NCI-H1092 treated with DMSO at 0.1 percent for 48 hours (cell line): ENCODE measurements at places on chromosomes 12 and 14.

GRCh38 chr12:54393207-54393609, 8.7 kb upstream of the ZNF385A start:
- peak; percentile 42 for DNase-seq

DNA sequence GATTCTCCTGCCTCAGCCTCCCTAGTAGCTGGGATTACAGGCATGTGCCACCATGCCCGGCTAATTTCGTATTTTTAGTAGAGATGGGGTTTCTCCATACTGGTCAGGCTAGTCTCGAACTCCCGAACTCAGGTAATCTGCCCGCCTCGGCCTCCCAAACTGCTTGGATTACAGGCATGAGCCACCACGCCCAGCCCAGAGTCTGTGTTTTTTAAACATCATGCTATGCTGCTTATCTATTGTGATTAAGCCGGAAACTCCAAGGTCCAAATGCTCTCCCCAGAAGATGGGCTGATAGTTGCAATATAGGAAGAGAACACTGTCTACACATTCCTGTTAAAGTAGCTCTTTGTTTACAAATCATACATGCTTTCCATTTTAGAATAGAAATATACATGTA, 30.5 kb upstream of the MAX start:
- no peak for DNase-seq

GRCh38 chr12:55446326-55446725, 2.5 kb downstream of the OR6C2 start:
- DNase-seq = no peak

DNA sequence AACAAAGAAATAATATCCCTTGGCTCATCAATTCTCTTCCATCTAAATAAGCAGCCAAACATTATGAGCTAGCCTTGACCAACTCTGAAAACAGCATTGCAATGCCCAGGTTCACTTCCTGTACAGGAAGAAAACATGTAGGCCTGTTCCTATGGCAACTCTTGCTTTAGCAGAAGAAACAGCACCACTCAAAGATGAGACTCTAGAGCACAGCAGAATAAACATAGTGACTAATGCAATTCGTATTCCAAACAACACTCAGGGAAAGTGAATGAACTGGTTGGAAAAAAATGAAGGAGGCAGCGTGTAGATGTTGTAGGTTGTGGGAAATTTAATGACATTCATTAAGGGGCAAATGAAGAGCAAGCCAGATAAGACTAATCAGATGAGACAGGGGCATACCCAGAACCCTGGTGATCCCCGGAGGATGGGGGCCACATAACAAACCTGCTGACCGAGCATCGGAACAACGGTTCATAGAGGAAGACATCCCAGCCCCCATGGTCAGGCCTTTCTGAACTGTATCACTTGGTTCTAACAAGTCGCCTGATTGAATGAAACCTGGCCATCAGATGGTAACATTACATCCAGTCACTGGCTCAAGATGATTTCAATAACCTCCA, 9.0 kb downstream of the ARHGDIB start:
- DNase-seq = no peak

- no peak for DNase-seq
Measured at GRCh38 chr12:24554612-24555295, 394.1 kb downstream of the BCAT1 start.

GRCh38 chr14:63642656-63643382, 1.1 kb upstream of the WDR89 start:
- peak; percentile 58 for DNase-seq

GRCh38 chr12:68871921-68872320, 61.0 kb downstream of the CPM start:
- DNase-seq = peak; percentile 1

DNA sequence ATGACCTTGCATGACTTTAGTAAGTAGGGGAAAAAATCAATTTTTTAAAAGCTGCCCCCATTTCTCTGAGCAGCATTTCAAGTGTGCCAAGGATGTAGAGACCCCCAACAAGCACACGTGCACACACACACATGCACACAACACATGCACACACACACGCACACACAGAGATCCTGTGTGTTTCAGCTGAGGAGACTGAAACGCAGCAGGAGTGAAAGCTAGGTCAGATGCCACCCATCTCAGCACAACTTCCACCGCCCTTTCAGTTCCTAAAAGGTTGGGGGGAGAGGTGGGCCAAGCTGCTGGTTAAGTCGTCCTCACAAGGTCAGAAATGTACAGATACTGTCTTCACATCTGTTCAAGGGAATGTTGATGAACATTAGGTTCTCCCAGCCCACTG, 13.9 kb downstream of the MYL2 start:
- no peak for DNase-seq

GRCh38 chr12:124727264-124727800, 136.3 kb downstream of the SCARB1 start:
- no peak for DNase-seq

DNA sequence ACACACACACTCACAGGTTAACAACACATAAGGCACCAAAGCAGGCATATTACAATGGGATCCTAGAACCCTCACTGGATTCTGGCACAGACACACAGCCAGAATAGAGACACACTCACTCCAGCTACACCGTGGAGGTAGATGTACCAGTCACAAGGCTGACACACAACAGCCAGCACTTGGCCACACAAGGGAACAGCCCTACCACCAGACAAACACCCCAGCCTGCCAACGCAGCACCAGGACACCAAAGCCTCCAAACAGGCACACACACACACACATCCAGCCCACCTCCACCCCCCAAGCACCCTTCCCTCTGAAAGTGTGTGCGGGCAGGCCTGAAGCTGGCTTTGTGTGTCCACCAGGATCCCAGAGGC, 10.9 kb upstream of the ITGB7 start:
- no peak for DNase-seq

DNA sequence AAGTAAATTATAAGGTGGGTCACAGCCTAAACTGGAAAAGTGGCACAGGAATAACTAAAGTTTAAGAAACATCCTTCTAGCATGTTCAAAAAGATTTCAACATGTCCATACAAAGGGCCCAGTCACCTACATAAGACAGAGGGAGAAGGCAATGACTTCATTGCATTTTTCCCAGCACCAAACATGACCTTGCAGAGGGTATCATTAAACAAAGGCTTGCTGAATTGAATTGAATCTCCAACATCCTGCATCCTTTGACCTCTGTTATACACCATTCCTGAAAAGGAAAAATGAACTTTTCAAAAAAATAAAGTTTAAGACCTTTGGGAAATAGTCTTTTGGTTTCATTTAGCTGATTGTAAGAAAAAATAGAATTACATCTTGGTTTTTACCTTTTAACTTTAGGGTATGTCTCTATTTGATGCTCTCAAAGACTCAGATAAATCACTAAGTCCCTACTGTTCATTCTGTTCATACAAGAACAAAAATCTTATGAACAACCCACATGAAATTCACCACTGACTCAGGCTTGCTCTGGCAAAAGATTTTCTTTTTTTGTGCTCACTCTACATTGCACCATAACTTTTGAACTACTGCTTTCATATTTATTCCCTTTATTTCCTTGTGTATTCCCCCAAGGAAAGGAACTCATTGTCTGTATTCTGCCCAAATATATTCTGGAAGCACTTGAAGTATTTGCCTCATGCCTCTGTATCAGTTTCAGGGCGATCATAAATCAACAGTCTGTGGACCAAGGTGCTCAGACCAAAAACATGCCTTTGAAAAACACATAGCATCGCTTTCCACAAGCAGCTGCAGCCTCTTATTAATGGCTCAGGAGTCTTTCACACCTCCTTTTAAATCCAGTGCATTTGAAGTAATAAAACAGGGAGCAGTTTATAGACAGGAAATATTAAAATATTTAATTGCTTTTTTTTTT, 121.7 kb downstream of the DUSP6 start:
- DNase-seq = no peak

DNA sequence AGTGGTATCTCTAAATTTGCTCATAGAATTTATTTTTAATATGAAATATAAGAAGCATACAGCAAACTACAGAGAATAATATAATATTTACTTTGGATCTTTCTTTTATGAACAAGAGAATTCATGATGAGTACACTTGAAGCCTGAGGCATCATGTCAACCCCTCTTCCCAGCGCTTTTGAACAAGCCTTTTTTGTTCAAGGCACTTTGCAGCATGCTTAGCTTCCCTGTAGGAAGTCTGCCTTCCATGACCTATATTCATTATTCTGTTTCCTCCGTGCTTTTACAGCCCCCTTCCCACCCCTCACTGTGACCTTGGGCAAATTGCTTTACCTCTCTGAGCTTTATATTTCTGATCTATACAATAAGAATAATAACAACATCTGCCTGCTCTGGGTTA, 41.6 kb downstream of the SCN8A start:
- DNase-seq = no peak

DNA sequence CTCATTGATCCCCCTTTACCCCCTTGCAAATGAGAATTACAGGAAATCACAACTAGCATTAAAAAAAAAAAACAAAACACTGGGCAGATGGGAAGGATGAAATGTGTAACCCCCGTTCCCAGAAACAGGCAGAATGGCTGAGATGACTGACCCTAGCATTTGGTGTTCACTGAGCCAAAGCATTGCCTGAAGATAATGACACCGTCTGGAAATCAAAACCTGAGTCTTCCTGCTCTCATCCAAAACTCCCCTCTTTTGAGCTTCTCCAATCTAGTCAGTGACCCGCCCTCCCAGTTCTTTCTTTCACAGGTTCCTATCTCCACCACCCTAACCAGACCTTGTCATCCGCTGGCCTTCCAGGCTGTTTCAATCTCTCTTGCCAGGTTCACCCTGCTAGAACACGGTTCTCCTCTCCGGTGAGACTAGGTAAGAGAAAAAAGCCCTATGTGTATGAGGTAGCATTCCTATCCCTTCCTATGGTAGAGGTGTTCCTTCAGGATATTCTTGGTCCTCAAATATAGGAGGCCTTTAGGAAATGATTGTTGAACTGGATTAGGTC, 21.3 kb downstream of the SUSD6 start:
- DNase-seq = no peak

DNA sequence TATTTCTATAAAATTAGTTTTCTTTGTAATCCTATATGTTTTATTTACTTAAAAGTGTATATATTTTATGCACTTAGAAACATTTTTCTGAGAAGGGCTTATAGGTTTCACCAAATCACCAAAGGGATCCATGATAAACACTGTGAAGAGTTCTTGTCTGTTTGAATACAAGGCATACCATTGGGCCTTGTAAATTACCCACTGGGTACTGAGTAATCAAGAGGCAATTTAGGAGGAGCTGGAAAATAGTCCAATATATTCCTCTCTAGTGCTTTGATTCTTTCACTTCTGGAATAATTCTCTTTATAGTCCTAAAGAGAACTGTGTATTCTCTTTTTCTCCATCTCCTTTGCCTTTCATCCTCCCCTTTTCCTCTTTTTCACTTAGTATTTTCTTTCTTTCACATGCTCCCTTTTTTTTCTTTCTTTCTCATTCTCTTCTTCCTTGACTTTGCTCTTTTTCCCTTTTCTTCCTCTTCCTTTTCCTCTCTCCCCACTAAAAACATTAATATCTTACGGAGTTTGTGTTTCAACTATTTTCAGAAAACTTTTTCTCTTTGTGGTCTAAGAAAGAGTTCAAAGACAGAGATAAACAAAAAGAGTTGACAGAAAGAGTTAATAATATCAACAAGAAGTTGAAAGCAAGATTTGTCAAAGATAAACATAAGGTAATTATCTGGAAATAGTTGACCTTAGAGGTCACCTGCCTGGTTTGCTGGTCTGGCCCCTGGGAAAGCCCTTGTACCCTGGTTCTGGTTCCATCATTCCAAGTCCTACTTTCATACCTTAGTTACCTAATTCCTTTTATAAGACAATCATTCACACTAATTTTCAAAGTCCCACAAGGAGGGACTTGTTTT, 435.3 kb downstream of the RAD51B start:
- no peak for DNase-seq

DNA sequence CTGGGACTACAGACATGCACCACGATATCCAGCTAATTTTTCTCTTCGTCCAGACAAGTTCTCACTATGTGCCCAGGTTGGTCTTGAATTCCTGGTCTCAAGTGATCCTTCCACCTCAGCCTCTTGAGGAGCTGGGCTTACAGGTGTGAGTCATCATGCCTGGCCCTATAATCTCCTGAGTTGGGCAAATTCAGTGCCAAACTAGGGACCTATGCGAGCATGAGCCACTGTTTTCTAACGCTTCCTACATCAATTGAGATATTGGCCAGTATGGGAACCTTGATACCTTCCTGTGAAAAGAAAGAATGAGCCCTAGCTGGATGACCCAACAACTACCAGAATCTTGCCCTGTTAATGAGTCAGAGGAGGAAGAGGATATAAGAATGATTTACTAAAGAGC, 585.2 kb downstream of the C12orf50 start:
- DNase-seq = no peak

DNA sequence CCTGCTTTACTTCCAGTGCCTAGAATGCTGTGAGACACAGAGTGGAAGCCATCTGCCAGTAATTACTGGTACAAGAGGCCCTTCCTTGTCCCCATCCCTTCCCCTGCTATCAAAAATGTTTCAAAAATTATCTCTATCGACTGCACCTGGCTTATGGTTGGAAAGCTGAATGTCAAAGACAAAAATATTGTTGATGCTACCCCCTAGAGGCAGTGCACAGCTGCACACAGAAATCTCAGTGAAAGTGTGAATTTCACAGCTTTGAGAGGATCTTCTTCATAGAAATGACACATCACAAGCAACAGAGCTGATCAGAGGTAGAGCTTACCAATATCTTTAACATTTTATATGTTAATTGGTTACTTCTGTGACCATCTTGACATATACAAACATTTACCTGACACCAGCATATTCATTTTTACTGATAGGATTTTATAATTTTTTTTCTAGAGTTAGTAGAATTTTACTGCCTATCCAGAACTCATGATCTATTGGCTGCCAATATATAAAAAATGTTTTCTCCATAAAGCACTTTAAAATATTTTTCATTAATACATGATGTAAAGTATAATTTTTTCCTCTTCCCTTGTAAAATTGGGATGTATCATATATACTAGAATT, 138.0 kb downstream of the AACS start:
- peak; percentile 28 for DNase-seq

- DNase-seq = peak; percentile 40
Measured at GRCh38 chr12:104063712-104064030, 660 bp upstream of the HCFC2 start.

GRCh38 chr12:70876952-70877351, 43.6 kb downstream of the PTPRR start:
- DNase-seq = no peak

GRCh38 chr14:52769887-52770286, 21.5 kb downstream of the GNPNAT1 start:
- no peak for DNase-seq

GRCh38 chr12:58502841-58503240, 417.5 kb downstream of the LRIG3 start:
- DNase-seq = peak; percentile 54

DNA sequence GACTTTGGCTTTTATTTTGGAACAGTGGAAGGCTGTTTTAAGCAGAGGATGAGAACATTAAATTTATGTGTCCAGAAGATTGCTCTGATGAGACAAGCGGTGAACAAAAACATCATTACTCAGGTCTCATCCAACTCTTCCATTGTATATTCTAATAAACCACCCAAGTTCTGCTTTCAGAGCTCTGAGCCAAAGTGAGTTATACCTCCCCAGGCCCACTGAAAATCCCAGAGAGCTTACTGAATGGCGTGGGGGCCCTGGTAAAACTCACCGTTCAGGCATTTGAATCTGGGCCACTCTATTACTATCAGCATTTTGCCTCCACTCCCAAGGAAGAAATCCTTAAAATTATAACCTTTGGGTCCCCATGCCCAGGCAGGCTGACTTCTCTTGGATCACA, 122.0 kb upstream of the HIF1A start:
- no peak for DNase-seq

- no peak for DNase-seq
Measured at GRCh38 chr14:83779266-83779665, 1750.7 kb upstream of the FLRT2 start.
